ENCODE measurements at places on chromosomes 1 and 21. TPM values are rescaled to one million over a fixed set of nuclear protein-coding genes. Genes with fewer than 3 reads are reported as not detected.

GRCh38 chr1:170692866-170693575, 29.1 kb downstream of the PRRX1 start:
- no peak for DNase-seq

DNA sequence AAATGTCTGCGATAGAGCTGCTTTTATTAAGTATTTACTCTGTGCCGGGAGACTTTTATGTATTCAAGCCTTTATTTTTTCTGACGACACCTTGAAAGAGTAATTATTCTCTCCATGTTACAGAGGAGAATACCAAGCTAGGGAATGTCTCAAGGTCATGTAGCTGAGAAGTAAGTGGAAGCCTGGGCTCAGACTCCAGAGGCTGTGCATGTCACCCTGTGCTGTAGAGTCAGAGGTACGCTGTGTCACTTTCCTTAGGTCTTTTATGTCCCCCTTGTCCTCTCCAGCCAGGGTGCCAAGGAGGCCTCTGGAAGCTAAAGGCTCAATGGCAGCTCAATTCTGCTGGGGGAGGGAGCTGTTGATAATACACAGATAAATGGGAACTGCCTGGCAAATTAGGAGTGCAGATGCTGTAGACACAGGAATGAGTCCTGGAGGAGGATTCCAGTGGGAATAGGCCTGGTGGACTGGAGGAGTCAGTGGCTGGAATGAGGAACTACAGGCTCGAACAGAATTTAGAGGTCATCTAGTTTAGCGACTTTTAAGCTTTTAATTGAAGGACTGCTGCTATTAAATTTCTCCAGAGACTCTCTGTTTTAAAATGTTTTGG, 9.3 kb upstream of the IL19 start:
- no peak for DNase-seq

- DNase-seq = no peak
These were observed 114.3 kb downstream of the ZSCAN20 start for GRCh38 chr1:33586795-33587194.

- DNase-seq = peak; percentile 61
These were observed 931 bp upstream of the CLSTN1 start for GRCh38 chr1:9824702-9825089.

DNA sequence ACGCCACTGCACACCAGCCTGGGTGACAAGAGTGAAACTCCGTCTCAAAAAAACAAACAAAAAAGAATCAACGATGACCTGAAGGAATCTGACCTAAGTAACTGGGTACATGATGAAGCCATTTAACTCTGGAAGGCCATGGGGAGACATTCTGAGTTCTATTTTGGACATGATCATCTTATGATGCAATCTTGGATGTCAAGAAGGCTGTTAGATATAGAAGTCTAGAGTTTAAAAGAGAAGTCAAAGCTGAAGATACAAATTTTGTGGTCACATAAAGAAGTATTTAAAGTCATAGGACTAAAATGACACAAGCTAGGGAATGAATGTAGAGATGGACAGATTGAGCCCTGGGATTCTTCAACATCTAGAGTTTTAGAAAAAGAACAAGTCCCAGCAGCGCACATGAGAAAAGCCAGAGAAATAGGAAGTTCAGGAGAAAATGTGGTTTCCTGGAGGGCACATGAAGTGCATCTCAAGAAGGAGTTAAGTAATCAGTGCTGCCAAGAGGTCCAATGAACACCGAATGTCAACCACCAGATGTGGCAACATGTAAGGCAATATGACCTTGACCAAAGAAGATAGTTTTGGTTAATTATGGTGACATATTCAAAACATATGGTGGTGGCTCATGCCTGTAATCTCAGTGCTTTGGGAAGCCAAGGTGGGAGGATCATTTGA, 26.8 kb downstream of the ELK4 start:
- DNase-seq = no peak

GRCh38 chr21:40732253-40733023, 114.5 kb downstream of the DSCAM start:
- no peak for DNase-seq

- no peak for DNase-seq
These were observed 5.5 kb downstream of the SCNN1D start for GRCh38 chr1:1285611-1286311.

DNA sequence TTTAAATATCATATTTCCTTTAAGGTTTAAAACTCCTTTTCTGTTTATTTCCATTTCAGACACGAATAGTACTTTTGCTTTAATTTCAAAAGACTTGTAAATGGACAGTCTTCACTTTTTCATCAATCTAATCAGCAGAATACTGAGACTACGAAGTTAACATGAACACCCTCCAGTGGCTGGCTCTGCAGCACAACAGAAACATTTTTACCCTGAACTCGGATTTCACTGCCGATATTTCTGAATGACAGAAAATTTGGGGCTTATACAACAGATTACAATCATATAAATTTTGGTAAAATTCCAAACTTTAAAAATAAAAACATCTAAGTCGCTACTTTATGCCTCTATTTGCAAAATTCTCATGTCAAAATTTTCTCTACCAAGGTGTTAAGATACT, 86.2 kb downstream of the AKT3 start:
- DNase-seq = no peak

DNA sequence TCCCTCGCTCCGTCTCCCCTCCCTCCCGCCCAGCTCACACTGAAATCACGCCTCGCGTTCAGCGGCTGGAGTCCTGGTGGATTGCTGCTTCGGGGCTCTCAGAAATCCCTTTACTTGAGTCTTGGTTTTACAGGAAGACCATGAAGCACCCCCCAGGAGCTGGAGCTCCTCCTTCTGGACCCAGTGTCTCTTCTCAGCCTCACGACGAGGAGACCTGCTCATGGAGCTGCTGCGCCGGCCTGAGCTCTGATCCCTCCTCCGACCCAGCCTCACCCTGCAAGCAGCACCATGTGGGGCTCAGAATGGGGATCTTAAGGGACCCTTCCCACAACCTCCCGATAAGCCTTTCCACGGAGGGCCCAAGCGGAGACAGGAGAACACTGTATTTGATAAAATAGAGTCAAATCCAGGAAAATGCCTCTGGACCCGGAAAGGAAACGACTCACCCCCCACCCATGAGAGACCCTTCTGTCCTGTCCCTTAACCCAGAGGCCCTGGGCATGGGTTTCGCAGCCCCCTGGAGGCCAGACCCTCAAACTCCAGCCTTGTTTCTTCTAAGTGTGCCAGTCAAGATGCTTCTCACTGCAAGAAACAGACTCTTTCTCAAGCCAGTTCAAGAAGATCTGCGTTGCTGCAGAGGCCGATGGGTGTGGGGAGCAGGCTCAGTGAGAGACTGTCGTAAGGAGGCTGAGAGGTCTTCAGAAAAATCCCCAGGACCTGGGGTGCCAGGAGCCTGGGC, 26.1 kb downstream of the PDE9A start:
- no peak for DNase-seq

- DNase-seq = peak; percentile 74
These were observed 2.6 kb upstream of the SAMD13 start for GRCh38 chr1:84298684-84299535.

DNA sequence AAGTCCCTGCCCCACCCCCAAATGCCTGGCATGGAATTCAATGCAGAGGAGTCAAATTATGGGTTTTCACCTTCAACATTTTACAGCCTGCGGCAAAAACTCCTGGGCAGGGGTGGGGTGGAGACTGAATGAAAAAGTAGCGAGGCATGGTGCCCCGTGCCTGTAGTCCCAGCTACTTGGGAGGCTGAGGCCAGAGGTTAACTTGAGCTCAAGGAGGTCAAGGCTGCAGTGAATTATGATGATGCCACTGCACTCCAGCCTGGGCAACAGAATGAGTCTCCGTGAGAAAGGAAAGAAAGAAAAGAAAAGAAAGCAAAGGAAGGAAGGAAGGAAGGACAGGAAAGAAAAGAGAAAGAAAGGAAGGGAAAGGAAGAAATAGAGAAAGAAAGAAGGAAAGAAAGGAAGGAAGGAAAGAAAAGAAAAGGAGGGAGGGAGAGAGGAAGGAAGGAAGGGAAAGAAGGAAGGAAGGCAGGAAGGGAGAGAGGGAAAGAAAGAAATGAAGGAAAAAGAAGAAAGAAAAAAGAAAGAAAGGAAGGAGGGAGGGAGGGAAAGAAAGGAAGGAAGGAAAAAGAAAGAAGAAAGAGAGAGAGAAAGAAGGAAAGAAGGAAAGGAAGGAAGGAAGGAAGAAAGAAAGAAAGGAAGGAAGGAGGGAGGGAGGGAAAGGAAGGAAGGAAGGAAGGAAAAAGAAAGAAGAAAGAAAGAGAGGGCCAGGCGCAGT, 11.1 kb downstream of the LEMD1 start:
- no peak for DNase-seq

DNA sequence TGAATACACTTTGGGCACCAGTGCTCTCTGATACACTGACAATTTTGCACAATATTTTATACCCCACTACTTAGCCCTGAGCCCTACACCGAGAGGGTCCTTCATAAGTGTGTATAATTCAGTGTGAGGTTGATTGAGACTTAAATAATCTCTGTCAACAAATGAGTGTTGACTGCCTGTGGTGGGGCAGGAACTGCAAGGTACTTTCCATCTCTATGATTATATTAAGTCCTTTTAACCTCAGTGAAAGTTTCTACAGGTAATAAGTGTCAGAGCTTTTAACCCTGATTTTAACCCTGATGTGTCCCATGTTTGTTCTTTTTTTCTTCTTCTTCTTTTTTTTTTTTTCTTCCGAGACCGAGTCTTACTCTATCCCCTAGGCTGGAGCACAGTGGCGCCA, 5.8 kb downstream of the CASQ1 start:
- DNase-seq = no peak

- DNase-seq = no peak
These were observed 4.3 kb upstream of the SLC35D1 start for GRCh38 chr1:67058242-67058641.

DNA sequence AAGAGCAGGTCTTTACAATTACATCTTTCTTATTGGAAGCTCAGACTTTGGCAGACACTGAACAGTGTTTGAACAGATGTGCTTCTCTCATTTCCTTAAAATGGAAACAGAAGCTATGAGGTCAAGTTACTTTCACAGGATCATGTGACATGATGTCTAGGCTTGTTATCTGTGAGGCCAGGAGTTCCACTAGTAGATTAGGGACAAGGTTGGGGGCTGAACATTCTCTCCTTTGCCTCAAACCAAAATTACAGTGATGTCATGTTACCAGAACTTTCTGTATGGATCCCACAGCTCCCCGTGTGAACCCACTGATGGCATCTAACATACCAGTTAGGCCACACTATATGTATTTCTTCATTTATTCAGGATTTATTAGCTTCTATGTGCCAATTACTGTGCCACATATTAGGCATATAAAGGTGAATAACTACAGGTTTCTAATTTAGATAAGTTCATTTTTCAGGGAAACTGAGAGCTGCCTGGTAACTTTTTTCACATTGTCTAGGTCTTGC, 6.0 kb downstream of the DYNLT5 start:
- DNase-seq = no peak

DNA sequence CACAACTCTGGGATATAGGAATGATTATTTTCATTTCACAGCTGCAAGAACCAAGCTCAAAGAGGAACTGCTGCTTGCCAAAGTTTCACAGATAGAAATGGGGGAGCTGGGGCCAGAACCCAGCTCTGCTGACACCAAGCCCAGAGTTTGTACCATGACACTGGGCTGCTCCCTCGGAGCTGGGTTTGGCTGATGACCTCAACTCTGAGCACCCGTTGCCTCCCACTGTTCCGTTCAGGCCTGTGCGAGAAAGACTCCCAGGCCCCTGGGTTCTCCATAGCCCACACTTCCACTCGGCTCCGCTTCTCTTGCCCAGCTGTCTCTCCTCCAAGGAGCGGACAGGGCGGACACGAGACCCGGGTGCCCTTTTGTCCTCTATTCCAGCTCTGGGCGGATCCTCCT, 55.2 kb downstream of the NGF start:
- no peak for DNase-seq

- DNase-seq = no peak
These were observed 26.4 kb upstream of the FMO1 start for GRCh38 chr1:171221665-171222591.

GRCh38 chr1:42335809-42336518, 929 bp upstream of the FOXJ3 start:
- no peak for DNase-seq

DNA sequence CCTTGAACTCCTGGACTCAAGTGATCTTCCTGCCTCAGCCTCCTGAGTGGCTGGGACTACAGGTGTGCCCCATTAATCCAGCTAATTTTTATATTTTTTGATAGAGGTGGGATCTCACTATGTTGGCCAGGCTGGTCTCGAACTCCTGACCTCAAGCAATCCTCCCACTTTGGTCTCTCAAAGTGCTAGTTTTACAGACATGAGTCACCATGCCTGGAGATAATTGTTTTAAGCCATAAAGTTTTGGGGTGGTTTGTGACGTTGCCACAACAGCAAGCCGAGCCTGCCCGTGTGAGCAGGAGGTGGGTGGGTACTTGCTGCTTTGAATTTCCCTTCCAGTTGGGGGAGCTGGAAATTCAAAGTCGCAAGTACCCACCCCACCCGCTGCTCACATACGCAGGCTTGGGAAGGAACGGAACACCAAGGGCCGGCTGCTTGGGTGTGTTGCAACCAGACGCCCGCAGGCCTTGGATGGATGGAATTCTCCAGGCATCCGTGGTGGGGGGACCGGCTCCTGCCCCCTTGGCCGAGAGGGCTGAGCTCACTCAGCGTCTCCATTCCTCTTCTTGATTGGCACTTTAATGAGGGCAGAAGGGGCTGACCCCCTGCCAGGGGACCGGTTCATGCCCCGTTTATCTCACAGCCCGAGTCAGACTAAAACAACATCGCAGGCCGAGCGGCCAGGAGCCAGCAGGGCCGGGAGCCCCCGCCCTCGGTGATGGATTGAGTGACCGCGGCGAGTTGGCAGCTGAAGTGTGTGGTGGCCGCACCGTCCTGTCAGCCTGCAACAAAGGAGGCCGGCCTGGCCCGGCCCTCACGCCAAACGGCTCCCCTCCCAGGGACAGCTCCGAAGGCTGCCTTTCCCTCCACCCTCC, 78.1 kb downstream of the DHRS3 start:
- DNase-seq = no peak

DNA sequence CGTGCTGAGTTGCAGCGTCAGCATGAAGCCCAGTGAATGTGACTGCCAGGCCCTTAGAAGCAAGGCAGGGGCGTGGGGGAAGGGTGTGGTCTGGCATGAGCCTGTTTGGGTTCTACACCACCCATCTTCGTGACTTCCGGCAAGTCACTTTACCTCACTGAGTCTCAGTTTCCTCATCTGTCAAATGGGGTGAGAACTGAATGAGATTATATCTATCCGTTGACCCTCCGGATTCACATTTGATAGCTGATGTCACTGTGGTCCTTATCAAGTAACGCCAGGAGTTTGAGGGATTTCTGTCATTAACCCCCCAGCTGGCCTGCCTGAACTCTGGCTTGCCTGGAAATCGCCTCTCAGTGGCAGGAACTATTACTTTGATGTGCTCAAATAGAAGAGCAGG, 15.6 kb downstream of the MRPL37 start:
- no peak for DNase-seq

- no peak for DNase-seq
These were observed 5.8 kb upstream of the VWA1 start for GRCh38 chr1:1429671-1430073.

Gene WLS
- 0.19 TPM for total RNA-seq

Gene PRRX1
- not detected for total RNA-seq

Gene PER3
- 4.2 TPM for total RNA-seq

Gene RCSD1
- total RNA-seq = 74.7 TPM

Gene AADACL4
- not detected for total RNA-seq

Gene LCE1B
- total RNA-seq = not detected

Gene SLAMF7
- 18.4 TPM for total RNA-seq

Gene WNT4
- not detected for total RNA-seq

Gene ESRRG
- total RNA-seq = not detected
